ENCODE measurements at places on chromosomes 1 and 21.

DNA sequence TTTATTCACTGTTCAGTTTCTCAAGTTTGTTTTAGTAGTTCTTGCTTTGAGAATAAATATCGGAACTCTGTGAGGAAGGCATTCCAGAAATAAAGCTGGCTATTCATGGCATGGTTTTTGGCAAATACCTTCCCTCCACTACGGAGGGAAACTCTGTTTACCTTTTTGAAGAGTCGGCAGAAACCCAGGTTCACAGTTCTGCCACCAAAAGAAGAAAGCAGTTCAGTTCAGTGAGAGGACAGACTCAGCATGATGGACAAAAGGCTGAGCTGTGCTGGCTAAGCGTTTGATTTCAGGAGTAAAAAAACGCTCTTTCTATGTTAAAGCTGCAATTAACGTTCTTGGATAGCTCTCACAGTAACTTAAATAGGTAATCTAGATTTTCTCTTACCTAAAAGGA is 42.4 kb downstream of the CNN3 start:
- DNase-seq = no peak

- no peak for DNase-seq
These were observed 119.2 kb downstream of the CDC7 start for GRCh38 chr1:91619881-91620280.

- DNase-seq = no peak
These were observed 223.4 kb upstream of the FMN2 start for GRCh38 chr1:239868058-239868832.

DNA sequence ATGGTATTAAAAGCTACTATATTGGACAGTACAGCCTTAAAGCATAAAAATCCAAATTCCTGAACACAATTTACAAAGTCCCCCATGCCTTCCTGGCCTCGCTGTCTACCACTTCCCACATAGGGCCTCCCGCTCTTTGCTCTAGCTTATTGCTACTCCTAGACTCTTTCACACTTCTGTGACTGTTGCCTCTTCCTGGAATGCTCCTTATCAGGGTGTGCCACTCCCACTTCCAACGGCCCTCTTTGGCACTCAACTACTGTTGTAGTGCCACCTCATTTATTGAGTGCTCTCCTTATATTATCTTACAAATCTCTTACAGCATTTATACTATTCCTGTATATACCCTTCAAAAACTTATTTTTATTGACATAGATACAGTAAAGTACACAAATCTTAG is 4.8 kb downstream of the SARS1 start:
- DNase-seq = no peak

DNA sequence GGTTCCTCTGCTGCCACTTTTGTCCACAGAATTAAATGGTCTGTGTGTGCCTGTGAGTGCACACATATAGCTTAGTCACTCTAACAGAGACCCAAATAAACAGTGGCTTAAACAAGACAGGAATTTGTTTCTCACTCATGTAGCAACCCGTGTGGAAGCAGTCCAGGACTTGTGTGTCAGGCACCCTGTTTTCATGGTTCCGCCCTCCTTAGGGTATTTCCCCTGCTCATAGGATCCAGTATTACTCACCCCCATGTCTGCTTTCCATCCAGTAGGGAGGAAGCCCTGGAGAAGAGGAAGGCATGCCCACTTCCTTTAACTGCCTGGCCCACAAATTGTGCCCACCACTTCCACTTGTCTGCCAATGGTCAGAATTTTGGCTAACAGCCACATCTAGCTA is 41.3 kb upstream of the TACSTD2 start:
- no peak for DNase-seq

- no peak for DNase-seq
These were observed 76.2 kb upstream of the CD34 start for GRCh38 chr1:207987164-207987563.

DNA sequence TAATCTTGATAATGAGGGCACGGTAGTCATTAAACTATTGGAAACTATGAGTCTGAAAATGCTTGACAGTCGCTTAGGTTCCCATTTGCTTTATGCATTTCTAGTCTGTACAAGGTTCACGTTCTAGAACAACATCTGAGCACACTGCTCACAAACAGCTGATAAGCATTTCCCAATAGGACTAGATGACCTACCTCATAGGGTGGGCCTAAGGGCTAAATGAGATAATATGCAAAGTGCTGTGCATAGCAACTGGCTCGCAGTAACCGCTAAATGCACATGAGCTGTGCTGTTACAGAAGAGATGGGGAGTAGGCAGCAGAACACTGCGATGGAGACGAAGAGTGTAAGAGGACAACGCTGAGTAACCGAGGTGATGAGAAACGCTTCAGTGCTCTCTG is 628.0 kb downstream of the SMYD3 start:
- no peak for DNase-seq

DNA sequence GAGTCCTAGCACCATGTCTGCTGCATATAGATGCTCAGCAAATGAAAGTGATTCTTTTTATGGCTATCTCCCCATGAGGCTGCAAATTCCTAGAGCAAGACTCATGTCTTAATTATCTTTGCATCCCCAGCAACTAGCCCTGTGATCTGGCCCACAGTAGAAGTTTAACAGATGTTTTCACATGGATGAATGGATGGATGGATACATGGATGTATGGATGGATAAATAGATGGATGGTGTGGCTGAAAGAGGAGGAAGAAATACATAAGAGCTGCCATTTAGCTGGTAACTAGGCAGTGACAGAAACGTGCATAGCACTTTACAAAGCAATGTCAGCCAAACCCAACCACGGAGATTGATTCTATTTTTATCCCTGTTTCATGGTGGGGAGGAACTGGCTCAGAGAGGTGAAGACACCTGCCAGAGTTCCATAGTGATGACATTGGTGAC is 32.7 kb upstream of the ZBTB40 start:
- DNase-seq = no peak

DNA sequence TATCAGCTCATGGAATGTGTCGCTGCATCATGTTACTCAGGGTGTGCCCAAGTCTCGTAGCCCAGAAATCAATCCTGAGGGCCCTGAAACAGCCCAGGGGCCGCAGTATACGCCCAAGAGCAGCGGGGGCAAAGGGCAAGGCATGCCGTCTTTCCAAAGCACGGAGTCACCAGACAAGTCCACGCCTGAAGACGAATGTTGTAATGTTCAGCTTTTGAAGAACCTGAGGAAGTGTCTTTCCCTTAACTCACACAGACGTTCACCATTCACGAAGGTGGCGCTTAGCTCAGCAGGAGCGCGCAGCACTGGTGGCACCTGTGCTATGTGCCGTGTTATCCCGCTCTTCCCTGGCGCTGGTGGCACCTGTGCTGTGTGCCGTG is 18.8 kb upstream of the PWP2 start:
- no peak for DNase-seq

DNA sequence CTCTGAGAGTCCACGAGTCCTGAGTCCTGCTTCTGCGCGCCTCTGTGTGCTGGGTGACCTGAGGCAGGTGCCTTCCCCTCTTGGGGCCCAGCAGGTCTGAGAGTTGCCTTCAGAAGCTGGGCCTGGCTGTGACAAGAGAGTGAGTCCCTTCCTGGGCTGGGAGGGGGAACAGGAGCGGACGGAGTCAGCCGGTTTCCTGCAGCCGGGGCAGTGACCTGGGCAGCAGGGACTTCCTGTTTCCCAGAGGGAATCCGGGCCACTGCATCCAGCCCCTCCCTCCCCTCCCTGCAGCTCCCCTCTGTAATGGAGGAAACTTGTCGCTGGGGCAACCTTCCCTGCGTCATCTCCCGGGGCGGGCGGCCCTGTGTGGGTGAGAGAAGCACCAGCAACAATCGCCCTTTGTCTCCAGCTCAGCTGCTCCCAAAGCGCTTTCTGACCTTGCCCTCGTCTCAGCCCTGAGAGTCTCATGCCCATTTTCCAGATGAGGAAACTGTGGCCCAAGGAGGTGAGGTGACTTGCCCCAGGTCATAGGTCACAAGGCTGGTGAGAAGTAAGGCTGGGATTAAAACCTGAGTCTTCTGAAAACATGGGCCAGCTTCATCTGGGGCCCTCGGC is 61.1 kb downstream of the SDC3 start:
- DNase-seq = peak; percentile 12

- no peak for DNase-seq
These were observed 37.6 kb downstream of the KIAA1614 start for GRCh38 chr1:180950321-180950720.

GRCh38 chr1:101905283-101905835 is 91.4 kb downstream of the OLFM3 start:
- no peak for DNase-seq

Data from stimulated activated CD4-positive, alpha-beta T cell treated with anti-CD3 and anti-CD28 coated beads, Interleukin-15, amount 100 ng/mL, for 24 hours (primary cell).